ENCODE measurements at places on chromosomes 13 and 19.
A peak's percentile ranks its signal among the peaks of the same experiment; 100 is the strongest.

GRCh38 chr13:39302820-39303219, 264.6 kb downstream of the NHLRC3 start:
- no peak for DNase-seq

GRCh38 chr19:18660939-18661670, 22.4 kb upstream of the CRTC1 start:
- no peak for DNase-seq

- no peak for DNase-seq
Measured at GRCh38 chr19:58544591-58545285, 874 bp downstream of the TRIM28 start.

DNA sequence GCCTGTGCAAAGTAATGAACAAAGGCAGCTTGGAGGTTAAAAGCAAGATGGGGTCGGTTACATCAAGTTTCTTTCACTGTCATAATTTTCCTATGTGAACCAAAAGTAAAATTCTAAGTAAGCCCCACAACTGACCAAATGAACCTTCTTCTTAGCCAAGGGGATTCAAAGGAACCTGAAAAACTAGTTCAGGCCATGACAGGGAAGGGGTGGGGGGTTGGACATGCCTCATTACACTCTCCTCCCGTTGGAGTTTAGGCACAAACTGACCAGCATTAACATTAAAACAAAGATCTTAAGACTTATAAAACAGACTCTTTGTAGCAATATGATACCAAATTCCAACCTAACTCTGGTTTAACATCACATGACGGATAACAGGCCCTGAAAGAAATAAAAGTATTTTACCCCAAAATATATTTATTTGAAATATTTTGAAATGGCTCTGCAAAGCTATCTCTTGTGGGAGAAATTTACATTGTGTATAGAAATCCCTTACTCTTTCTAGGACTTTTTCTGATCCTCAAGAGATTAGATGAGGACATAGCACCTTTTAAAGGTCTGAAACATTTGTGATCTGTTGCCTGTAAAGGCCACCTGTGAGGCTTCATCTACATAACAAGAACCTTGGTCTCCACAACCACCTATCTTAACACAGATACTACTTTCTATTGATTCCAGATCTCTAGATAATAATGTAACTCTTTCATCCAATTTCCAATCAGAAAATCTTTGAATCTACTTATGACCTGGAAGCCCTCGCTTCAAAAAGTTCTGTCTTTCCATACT, 1829.0 kb upstream of the MIR17HG start:
- DNase-seq, result no peak

- DNase-seq, result no peak
Measured at GRCh38 chr13:89550938-89551337, 1796.5 kb upstream of the MIR17HG start.

DNA sequence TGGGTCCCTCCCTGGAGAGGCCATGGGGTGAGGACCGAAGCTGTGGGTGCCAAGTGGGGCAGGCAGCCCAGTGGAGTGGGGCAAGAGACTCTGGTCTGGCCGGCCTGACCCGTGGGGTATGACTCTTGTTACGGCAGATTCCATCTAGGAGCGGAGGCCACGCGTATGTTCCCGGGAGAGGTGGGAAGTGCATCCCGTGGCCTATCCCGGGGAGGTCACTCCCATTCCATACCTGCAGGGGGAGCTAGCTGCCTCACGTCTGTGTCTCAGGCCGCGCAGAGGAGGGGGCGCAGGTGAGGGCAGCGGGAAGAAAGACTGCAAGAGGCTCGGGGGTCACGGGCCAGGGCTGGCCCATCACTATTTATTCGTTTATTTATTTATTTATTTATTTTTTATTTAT, 4.9 kb downstream of the CSNK1G2 start:
- DNase-seq, result peak; percentile 45

DNA sequence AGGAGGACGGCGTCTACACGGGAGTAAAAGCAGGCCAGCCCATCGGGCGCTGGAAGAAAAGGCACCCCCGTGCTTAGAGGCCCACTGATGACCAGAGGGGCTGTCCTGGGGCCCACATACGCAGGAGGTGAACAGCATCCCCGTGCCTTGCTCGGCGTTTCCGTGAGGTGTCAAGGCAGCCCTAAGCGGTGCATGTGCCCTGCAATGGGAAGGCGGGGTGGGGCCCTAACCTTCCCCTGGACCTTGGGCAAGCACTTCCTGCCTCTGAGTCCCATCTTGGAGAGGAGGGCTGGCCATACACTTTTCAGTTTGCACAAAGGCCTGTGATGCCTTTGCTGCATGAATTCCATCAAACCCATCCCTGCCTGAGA, 47.8 kb upstream of the ATP11A start:
- DNase-seq, result no peak

DNA sequence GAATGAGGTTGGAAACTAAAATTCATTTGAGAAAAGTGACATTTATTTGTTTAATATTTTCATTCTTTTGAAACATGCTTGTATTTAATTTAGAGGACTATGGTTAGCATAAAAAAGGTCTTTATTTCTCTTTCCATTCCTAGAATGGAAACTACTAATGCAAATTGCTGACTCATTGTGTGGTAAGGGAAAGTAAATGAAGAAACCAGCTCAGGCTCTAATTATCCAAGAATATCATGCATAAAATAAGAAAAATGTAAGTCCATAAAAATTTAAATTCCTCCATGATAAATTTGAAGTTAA, 777.0 kb upstream of the SLITRK1 start:
- no peak for DNase-seq

- DNase-seq, result no peak
Measured at GRCh38 chr13:76379341-76380105, 506.7 kb downstream of the KCTD12 start.

- no peak for DNase-seq
Measured at GRCh38 chr13:63024458-63024857, 1608.8 kb upstream of the PCDH20 start.

GRCh38 chr13:109750221-109750775, 36.1 kb downstream of the IRS2 start:
- DNase-seq, result no peak

- DNase-seq, result no peak
Measured at GRCh38 chr13:85367887-85368286, 431.3 kb downstream of the SLITRK6 start.

DNA sequence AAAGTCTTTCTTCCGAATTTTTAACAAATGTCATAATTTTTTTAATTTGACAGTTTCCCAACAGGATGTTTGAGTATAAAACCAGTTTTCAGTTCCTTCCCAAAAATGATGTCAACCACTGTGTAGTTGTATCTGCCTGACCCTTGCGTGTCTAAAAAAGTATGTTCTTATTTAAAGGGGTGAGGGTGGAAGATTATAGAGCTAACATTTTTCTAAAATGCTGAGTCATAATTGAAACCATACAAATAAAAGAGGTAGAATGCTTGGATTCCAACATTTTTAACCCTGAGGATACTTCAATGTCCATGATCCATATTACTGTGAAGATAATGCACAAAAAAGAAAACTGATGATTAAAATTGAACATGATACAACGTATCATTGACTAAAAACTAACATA, 1388.8 kb downstream of the UQCRFS1 start:
- no peak for DNase-seq

GRCh38 chr13:27170221-27170515, 1.4 kb downstream of the USP12 start:
- DNase-seq, result no peak

All from activated T-cell treated with anti-CD3 and anti-CD28 coated beads, Interleukin-2, amount 50 U/mL, for 48 hours (primary cell).